Fibroblast of skin of right biceps (primary cell): ENCODE measurements at places on chromosomes 1 and 21.
A peak's percentile ranks its signal among the peaks of the same experiment; 100 is the strongest.

DNA sequence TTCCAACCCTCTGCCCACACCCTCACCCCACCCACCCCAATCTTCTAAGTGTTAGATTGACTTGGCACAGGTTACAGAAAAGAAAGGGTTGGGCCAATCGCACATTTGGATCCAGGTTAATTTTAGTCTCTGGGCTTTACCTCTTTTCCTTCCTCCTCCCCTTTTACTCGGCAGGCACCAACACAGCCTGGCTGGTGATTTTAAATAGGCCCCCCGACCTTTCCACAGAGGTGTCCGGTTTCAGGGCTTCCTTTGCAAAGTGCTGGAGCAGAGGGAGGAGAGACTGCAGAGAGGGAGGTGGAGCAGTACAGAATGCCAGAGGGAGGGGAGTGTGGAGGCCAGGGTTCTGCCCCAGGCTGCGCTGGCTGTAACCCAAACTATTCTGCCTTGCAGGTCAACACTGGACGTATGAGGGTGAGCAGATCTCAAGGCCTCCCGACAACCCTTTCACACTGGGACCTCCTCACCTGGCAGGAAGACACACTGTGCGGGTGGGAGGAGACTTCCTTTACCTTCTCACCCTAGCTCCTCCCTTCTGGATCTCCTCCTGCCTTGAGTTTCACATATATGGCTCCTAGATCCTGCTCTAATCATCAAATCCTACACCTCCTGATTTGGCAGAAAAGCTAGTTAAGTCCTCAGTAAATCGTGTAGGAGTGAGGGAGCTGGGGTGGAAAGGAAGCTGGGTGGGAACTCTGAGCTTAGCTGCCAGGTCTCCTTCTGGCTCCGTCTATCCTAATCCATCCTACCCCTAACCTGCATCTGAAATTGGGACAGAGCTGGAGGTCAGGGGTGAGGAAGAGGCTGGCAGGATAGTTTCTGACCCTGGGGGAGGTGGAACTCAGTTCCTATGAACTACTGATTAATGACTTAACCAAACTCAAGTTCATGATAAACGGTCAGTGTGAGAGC, 2.4 kb downstream of the CA14 start:
- no peak for DNase-seq

DNA sequence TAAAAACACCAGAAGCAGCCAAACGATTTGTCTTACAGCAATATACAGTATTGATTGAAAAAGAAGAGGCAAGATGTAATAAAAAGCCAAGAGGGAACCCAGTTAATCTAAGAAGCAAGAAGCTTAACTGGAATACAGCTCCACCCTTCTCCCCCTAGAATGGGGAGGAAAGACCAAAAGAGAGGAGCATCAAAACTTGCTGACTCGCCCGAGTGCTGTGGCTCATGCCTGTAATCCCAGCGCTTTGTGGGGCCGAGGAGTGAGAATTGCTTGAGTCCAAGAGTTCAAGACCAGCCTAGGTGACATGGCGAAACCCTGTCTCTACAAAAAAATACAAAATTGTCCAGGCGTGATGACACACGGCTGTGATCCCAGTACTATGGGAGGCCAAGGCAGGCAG, 32.2 kb downstream of the BRWD1 start:
- no peak for DNase-seq

GRCh38 chr1:93504247-93505033, 56.5 kb downstream of the FNBP1L start:
- no peak for DNase-seq

DNA sequence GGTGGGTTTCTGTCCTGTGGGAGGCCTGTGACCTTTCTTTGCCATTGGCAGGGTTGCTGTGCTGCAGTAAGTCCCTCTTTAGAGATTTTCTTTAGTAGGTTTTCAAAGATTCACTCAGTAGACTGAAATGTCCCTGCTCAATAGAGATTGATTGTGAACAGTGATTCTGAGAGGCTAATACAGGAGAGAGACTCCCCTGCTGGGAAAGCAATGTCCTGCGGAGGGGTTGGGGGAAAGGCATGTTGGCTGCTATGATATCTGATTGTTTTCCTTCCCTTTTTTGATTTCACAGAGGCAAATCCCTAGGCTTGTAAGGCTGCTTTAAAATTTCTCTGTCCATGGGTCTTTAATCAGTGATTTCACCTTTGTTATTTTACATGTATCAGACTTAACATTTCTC, 589.9 kb downstream of the ADGRL2 start:
- no peak for DNase-seq

- DNase-seq: peak; percentile 36
Measured at GRCh38 chr1:27332536-27333281, 9.1 kb upstream of the SYTL1 start.

DNA sequence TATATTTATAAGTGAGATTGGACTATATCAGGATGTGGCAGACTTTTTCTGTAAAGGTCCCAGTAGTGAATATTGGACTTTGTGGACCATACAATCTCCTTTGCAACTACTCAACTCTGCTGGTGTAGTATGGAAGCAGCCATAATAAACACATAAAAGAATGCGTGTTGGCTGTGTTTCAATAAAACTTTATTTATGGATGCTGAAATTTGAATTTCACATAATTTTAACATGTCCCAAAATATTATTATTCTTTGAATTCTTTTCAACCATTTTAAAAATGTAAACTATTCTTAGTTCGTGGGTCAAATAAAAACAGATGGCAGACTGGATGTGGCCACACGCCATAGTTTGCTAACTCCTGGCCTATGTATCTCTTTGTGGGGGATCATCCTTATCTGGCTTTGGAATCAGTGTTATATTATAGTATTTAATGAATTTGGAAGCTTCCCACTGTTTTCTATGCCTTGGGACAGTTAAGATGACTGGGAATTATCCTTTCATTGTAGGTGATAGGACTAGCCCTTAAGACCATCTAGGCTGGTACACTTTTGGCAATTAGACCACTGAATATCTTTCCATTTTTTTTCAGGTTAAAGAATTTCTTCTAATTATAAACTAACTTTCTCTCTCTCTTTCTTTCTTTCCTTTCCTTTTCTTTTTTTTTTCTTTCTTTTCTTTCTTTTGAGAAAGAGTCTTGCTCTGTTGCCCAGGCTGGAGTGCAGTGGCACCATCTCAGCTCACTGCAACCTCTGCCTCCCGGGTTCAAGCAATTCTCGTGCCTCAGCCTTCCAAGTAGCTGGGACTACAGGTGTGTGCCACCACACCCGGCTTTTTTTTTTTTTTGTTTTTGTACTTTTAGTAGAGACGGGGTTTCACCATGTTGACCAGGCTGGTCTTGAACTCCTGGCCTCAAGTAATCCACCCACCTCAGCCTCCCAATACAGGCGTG, 14.9 kb upstream of the SLAMF6 start:
- DNase-seq: no peak

GRCh38 chr1:150225546-150225945, 10.4 kb downstream of the ANP32E start:
- DNase-seq: no peak

DNA sequence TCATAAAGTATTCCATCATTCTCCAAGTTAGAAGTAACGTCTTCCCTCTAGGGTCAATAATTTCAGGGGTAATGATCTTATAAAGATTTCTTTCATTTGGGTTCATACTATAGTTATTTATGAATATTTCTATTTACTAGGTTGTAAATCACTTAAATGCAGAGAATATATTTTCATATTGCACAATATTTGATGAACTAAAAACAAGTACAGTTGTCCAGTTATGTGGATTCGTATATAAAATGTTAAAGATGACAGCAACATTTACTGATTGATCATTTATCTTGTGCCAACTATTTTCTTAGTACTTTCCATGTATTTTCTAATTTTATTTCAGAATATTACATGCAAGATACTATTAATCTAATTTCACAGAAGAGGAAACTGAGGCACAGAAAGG, 220.3 kb upstream of the TNR start:
- DNase-seq: no peak

GRCh38 chr21:45169001-45169400, 94.6 kb downstream of the ADARB1 start:
- no peak for DNase-seq

- DNase-seq: no peak
Measured at GRCh38 chr1:107789817-107790524, 175.0 kb downstream of the VAV3 start.

DNA sequence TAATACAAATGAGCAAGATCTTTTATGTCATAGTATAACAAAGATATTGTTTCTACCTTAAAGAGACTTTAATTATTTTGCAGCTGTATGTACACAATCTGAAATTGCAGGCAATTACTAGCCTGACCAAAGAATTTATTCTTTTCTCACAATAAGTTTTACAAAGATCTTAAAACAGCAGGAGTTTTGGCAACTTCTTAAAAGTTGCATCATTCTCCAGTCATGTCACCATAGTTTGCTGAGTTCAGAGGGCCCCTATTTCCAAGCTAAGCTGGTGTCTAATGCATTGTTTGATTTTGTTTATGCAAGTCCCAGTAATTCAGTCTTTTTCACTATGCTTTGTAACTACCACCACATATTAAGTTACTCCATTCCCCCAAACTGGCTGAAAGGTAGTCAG, 114.8 kb downstream of the DNAH14 start:
- no peak for DNase-seq

GRCh38 chr1:46489638-46490405, at the start of gene DMBX1:
Gene DMBX1 (plus strand): TSS chr1:46489836. CDS start chr1:46507011, 17,175 bp downstream.
- peak; percentile 9 for DNase-seq

- DNase-seq: no peak
Measured at GRCh38 chr1:219651993-219652392, 39.1 kb upstream of the ZC3H11B start.

GRCh38 chr1:214321705-214322453, 40.9 kb downstream of the SMYD2 start:
- no peak for DNase-seq

GRCh38 chr1:183694066-183694465, 41.0 kb upstream of the APOBEC4 start:
- no peak for DNase-seq

DNA sequence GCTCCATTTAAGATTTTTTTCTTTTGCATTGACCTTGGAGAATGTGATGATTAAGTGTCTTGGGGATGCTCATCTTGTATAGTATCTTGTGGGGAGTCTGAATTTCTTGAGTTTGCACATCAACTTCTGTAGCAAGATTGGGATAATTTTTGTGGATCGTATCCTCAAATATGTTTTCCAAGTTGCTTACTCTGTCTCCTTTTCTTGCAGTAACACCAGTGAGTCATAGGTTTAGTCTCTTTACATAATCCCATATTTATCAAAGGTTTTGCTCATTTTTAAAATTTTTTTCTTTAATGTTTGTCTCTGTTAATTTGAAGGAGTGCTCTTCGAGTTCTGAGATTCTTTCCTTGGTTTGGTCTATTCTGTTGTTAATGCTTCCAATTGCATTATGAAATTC, 41.7 kb upstream of the ANGPTL1 start:
- no peak for DNase-seq

DNA sequence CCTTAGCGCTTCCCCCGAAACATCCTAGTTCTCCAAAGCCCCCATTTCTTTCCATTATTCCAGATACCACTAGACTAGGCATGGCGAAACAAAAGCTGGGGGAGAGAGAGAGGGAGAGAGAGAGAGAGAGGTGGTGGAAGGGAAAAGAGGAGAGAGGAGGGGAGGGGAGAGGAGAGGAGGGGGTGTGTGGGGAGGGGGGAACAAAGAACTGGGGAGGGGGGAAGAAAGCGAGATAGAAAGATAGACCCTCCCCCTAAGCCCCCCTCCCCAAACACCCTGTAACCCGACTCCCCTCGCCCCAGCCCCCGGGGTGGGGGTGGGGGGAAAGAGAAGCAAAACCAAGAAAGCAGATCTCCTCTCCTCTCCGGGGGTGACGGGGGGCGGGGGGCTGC, 352 bp downstream of the MEX3A start:
- peak; percentile 26 for DNase-seq

DNA sequence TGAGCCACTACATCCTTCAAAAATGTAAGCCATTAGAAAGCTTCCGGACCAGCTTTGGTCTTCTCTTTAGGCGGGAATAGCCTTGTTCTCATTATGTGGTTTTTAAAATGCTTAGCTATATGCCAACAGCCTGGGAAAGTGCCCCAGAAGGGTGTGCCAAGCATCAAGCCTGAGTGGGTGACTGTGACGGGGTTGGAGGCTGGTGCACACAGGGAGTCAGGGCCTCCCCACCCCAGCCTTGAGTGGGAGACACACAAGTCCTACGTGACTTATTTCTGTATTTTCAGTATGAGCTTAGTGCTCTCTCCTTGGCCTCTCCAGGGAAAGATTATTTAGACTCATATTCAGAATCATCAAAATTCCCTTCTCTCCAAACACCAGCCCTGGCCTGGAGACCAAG, 9.8 kb downstream of the UBASH3A start:
- DNase-seq: no peak

- DNase-seq: peak; percentile 71
Measured at GRCh38 chr21:44297525-44298290, 2.1 kb upstream of the PFKL start.

DNA sequence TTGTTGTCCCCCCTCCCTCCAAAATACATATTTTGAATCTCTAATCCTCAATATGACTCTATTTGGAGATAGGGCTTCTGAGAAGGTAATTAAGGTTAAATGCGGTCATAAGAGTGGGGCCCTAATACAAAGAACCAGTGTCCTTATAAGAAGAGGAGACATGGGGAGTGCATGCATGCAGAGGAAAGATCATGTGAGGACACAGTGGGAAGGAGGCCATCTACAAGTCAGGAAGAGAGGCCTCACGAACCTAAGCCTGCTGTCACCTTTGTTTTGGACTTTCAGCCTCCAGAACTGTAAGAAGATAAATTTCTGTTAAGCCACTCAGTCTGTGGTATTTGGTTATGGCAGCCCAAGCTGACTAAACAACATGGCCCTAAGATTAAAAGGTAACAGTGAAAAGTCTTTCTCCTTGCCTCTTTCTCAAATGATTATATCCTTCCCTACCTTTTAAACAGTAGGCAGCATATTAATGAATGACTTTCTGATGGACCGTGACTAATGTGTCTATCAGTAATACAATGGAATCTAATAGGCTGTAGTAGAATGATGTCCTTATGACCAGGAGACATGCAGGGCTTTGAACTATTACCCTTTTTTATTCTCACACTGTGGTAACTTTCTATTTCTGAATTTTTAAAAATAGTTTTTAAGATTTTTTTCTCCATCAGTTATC, 40.6 kb upstream of the ST6GALNAC3 start:
- no peak for DNase-seq

DNA sequence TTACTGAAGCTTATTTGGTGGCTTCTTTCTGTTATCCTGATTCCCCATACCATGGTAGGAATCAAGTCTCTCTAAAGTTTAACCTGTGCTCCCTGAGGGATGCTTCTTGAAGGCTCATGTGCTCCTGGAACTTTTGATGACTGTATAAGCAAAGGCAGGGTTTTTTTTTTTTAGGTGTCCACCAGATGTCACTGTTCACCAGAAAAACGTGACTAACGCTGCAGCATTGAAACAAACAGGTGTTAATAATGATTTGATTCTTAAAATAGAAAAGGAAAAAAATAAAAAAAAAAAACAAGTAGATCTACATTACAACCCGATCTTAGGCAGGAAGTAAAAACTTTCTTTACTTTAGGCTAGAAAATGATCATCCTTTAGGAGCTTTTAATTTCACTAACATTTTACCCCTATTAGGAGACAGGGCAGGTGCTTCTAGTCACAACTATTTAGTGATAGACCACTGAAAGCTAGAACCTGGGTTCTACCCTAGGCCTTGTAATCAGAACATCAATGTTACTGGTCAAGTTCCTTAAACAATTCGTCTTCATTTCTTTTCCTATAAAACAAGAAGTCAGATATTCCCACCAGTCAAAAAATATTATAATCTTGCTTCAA, 223.0 kb downstream of the PLA2G4A start:
- DNase-seq: peak; percentile 41

- no peak for DNase-seq
Measured at GRCh38 chr1:247291161-247291560, 35.3 kb downstream of the VN1R5 start.
